Activated naive CD4-positive, alpha-beta T cell (primary cell): ENCODE measurements at places on chromosomes 4 and X.

GRCh38 chr4:7584606-7585159 is 150.0 kb upstream of the PSAPL1 start:
- DNase-seq, result no peak

GRCh38 chrX:36898301-36898700 is 109.9 kb upstream of the FAM47C start:
- no peak for DNase-seq

GRCh38 chrX:143455046-143455445 is 62.2 kb downstream of the SPANXN3 start:
- DNase-seq, result no peak

GRCh38 chrX:138791551-138791950 is 80.0 kb upstream of the FGF13 start:
- DNase-seq, result no peak

DNA sequence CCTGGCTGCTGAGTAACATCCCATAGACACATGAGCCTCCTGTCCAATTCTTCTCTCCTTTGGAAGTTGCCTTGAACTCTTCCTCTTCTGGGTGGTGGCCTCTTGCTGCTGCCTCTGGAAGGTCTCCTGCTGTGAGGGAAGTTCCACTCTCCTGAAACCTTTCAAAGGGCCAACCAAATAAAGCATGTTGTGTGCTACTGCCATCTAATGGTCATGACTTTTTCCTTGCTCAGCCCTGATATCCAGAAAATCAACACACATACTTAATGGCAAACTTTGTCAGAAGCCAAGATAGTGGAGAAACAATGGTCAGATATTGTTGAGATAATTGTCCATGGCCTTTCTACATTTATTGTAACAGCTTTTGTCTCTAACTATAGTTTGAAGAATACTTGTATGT is 19.1 kb upstream of the ZXDA start:
- no peak for DNase-seq

DNA sequence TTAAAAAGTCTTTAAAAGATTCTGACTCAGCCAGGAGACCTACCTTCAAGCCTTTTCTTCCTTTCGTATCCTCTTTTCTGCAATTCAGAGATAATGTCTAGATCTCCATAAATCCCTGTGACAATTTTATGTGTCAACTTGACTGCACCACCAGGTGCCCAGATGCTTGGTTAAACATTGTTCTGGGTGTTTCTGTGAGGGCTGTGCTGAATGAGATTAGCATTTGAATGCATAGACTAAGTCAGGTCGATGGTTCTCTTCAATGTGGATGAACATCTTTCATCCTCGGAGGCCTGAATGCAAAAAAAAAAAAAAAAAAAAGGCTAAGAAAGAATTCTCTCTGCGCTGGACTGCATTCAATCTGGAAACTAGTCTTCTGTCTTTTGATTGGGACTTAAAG is 1082.7 kb downstream of the NLGN4X start:
- DNase-seq, result no peak

GRCh38 chrX:1325515-1326116 is 11.0 kb upstream of the IL3RA start:
- no peak for DNase-seq
